ENCODE measurements at places on chromosomes 12 and 14.
A peak's percentile ranks its signal among the peaks of the same experiment; 100 is the strongest.

DNA sequence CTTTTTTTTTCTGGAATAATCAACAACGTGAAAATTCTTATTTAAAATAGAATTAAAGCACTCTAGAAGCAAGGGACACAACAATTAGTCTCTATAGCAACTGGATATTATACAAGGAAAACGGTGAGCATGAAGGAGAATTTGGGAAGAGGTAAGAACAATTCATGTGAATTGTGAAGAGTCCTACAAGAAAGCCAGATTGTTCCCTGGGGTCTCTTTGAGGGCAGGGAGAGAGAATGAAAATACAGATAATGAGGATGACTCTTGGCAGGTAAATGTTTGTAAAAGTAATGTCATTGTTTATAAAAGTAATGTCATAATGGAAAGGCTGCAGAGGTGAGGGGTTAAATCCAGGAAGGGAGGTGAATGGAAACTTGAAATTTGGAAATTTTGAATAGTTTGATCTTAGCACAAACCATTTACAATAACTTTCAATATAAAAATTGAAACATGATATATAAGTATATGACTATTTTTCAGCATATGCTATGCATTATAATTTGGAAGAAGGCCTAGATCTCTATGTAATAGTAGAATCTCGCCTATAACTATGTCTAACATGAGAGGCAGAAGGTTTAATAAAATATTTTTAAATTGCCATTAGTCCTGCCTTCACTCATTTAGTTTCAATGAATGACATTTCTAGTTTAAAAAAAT is 378.8 kb upstream of the DCN start:
- DNase-seq: no peak

GRCh38 chr12:132470397-132470796 is 19.6 kb upstream of the FBRSL1 start:
- no peak for DNase-seq

- no peak for DNase-seq
These were observed 19.9 kb downstream of the SETD3 start for GRCh38 chr14:99460793-99461192.

- no peak for DNase-seq
These were observed 10.0 kb upstream of the AICDA start for GRCh38 chr12:8622646-8623045.

DNA sequence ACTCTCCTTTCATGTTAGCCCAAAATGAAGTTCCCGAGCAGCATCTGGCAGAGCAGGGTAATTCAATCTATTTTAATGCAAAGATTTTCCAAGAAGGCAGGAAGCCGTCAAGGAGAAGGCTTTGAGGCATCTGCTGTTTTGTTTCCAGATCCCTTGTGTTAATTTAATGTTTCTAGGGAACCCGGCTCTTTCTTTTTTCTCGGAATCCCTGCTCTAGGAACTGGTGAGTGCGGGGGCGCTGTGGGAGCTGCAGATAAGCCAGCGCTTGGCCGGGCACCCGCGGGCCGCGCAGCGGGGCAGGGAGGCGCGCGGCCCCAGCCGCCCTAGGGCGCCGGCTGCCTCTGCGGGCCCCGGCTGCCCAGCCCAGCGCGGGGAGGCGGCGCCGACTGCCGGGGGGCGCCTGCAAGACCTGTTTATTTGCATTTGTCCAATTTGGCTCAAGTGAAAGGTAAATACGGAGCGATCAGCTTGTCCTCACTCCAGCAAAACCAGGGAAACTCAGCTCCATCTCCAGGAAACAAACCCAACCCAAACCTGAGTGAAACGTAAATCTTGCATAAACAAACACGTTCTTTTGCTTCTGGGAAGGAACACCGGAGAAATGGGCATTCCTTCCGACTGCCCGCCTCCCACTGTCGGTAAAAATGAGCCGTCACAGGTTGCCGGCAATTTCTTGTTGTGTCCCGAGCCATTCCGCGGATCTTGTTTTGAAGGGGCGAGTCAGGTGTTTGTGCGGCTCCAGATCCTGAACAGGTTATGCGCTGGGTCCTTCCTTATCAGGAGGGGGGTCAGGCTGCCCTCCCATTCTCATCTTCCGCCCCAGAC is 65.1 kb downstream of the CRADD start:
- DNase-seq: peak; percentile 41

DNA sequence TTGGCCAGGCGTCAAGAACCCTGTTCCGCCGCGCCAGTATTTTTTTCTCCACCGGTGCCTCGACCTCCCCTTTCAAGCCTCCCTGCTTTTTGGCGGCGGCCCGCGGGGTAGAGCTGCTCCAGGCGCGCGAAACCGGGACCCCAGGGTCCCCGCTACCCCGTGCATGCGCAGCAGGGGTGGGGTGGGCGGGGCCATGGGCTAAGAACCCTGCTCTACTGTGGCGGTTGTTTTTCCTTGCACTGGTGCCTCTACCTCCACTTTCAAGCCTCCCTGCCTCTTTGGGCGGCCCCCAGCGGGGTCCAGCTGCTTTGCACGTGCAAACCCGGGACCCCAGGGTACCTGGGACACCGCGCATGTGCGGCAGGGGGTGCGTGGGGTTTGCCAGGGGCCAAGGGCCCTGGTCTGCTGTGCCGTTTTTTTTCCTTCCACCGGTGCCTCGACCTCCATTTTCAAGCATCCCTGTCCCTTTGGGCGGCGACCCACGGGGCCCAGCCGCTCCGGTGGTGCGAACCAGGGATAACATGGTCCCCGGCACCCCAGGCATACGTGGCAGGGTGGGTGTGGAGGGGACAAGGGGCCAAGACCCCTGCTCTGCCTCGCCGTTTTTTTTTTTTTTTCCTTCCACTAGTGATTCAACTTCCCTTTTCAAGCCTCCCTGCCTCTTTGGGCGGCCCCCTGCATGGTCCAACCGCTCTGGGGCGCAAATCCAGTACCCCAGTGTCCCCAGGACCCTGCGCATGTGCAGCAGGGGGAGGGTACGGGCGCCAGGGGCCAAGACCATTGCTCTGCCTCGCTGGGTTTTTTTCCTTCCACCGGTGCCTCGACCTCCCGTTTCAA is 326.8 kb downstream of the ALG10 start:
- no peak for DNase-seq

GRCh38 chr14:95507701-95508103 is 8.7 kb downstream of the SYNE3 start:
- no peak for DNase-seq

GRCh38 chr14:64758025-64758521 is 53.8 kb downstream of the PLEKHG3 start:
- no peak for DNase-seq

DNA sequence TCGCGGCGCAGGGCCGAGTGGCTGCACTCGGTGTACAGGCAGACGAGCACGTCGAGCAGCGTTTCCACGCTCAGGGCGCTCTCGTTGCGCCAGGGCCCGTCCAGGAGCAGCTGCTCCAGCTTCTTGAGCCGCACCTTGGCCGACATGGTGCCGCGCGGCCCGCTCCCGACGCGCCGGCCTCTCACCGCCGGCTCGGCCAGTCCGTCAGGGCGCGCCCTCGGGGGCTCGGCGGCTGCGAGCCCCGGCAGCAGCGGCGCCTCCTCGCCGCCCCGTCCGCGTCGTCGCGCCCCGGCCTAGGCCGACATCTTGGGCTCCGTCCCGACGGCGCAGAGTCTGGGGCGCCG is 349 bp downstream of the CDC42BPB start:
- no peak for DNase-seq

Measured in naive thymus-derived CD4-positive, alpha-beta T cell (primary cell).